ENCODE measurements at places on chromosomes 3 and 15.

DNA sequence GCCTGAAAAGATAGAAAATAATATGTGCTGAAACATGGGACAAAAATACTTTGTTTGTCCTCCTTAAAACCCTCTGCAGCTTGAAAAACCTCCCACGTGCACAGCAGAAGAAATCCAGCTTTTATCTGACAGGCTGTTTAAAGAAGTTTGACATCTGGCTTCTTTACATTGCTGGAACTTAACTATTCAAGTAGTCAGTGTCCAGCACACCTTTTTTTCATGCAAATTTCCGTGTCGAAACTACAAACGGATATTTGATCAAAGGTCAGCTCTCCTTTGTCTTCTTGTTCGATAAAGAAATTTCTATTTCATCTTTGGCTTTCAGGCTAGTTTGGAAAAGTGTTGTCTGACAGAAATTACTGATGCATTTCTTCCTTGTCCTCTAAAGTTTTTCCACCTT lies 66.8 kb upstream of the KBTBD8 start:
- no peaks in the 10 kb centered on the region for H3K36me3 ChIP-seq
- no peak overlapping the region for H3K27ac ChIP-seq
- no peaks in the 10 kb centered on the region for H3K4me1 ChIP-seq
- no peak overlapping the region for H3K4me3 ChIP-seq

- H3K36me3 ChIP-seq: peaks cover 36% of the 10 kb centered on the region
- H3K4me3 ChIP-seq: no peak overlapping the region
- peaks cover 3% of the 10 kb centered on the region for H3K4me1 ChIP-seq
- no peak for DNase-seq
- H3K27me3 ChIP-seq: no peaks in the 10 kb centered on the region
- no peak overlapping the region for H3K27ac ChIP-seq
Observed at GRCh38 chr15:42158941-42159340, 2.5 kb upstream of the PLA2G4F start.

GRCh38 chr3:143885780-143886427 lies 37.6 kb upstream of the SLC9A9 start:
- no peaks in the 10 kb centered on the region for H3K4me1 ChIP-seq
- no peak for DNase-seq
- H3K4me3 ChIP-seq: no peak overlapping the region

- no peak overlapping the region for H3K27ac ChIP-seq
- H3K4me1 ChIP-seq: no peaks in the 10 kb centered on the region
- no peaks in the 10 kb centered on the region for H3K27me3 ChIP-seq
- no peak overlapping the region for H3K4me3 ChIP-seq
- H3K36me3 ChIP-seq: no peaks in the 10 kb centered on the region
Observed at GRCh38 chr3:18648159-18648558, 223.0 kb upstream of the SATB1 start.

GRCh38 chr3:72191209-72191960 lies 406.4 kb upstream of the PROK2 start:
- H3K27ac ChIP-seq: no peak overlapping the region
- H3K4me3 ChIP-seq: no peak overlapping the region
- peaks cover 11% of the 10 kb centered on the region for H3K4me1 ChIP-seq
- peaks cover 6% of the 10 kb centered on the region for H3K27me3 ChIP-seq
- DNase-seq: no peak

DNA sequence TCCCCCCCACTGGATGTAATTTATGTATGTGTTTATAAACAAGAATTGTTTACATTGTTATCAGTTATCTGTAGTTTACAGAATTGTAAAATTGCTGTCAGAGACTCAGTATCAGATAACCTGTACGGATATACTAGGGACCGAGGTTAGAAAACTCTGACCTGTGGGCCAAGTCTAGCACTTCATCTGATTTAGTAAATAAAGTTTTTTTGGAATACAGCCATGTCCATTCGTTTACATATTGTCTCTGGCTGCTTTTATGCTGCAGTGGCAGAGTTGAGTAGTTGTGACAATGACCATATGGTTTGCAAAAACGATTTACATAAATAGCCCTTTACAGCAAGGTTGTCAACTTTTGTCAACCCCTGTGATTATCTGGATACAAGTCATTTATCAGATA lies 52.6 kb downstream of the LRRC28 start:
- H3K4me3 ChIP-seq: no peak overlapping the region
- DNase-seq: no peak
- no peak overlapping the region for H3K27ac ChIP-seq
- no peaks in the 10 kb centered on the region for H3K36me3 ChIP-seq
- peaks cover 37% of the 10 kb centered on the region for H3K4me1 ChIP-seq
- H3K27me3 ChIP-seq: no peaks in the 10 kb centered on the region

DNA sequence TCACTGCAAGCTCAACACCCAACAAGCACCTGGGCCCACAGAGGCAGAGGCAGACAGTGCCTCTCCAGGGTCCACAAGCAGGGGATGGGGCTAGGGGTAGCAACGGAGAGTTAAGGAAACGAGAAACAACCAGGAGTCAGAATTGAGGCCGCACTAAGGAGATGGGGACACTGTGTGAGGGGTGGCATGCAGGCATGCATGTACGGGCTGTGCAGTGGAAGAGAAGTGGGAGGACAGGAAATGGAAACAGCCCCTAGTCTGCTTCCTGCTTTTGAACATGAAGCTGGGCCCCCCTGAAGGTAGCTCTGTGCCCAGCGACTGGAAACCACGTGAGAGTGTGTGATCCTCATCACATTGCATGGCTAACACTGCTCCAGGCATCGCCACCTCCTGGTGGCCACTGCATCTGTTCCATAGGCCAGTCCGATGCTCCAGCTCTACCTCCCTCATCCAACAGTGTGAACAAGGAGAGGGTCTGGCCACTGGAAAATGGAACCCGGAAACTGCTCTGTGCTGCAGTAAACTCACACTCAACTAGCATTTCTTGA lies 44.0 kb downstream of the XXYLT1 start:
- H3K4me3 ChIP-seq: no peak overlapping the region
- peaks cover 2% of the 10 kb centered on the region for H3K36me3 ChIP-seq
- H3K27me3 ChIP-seq: no peaks in the 10 kb centered on the region
- H3K4me1 ChIP-seq: peaks cover 42% of the 10 kb centered on the region

DNA sequence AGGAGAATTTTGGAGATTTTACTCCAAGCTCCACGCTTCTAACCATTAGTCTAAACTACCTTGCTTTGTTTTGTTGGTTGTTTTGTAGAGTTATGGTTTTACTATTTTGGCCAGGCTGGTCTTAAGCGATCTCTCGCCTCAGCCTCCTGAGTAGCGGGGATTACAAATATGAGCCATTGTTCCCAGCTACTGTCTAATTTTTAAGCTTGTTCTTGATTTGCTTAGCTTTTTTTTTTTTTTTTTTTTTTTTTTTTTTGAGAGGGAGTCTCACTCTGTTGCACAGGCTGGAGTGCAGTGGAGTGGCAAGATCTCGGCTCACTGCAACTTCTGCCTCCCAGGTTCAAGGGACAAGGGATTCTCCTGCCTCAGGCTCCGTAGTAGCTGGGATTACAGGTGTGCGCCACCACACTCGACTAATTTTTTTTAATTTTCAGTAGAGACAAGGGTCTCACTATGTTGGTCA lies 28.5 kb downstream of the EFCAB12 start:
- no peaks in the 10 kb centered on the region for H3K36me3 ChIP-seq
- H3K27me3 ChIP-seq: no peaks in the 10 kb centered on the region
- peak overlapping the region; percentile 97 for H3K27ac ChIP-seq
- peak overlapping the region; percentile 98 for H3K4me3 ChIP-seq
- H3K4me1 ChIP-seq: peaks cover 18% of the 10 kb centered on the region

GRCh38 chr3:52986049-52986448 lies 59.8 kb downstream of the SFMBT1 start:
- no peak overlapping the region for H3K4me3 ChIP-seq
- no peaks in the 10 kb centered on the region for H3K36me3 ChIP-seq
- H3K27ac ChIP-seq: no peak overlapping the region

- peak overlapping the region; percentile 61 for H3K27ac ChIP-seq
- H3K4me3 ChIP-seq: no peak overlapping the region
- no peak for DNase-seq
Observed at GRCh38 chr3:168807448-168807847, 711.7 kb upstream of the GOLIM4 start.

DNA sequence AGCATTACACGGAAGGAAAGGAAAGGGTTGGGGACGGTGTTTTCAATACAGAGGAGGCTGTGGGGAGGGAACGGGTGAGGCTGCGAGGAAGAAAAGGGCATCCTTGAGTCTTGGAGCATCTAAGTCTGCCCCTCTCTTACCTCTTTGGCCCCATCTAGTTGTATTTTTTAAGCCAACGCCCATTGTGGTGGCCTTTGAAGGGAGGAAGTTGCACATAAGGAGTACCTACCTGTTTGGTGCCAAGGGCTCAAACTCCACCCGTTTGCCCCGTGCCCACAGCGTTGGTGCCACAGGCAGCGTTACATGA lies 146.1 kb upstream of the UMPS start:
- no peaks in the 10 kb centered on the region for H3K36me3 ChIP-seq

DNA sequence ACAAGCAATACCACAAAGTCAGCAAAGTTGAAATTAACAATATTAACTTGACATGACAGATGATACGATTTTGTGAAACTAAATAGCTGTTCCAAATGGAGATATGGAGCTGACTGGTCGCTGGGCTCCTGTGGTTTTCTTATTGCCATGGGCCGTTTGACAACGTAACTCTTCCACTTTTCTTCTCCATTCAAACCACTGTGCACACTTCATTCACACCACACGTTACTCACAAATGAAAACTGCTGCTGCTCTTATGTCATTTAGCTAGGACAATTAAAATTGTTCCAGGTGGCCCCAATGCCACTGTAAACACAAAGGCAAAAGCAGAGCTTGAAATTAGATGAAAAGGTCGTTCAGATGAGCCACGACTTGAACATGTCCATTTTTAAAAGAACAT lies 94.0 kb upstream of the VGLL4 start:
- no peak overlapping the region for H3K27ac ChIP-seq
- H3K4me1 ChIP-seq: peaks cover 6% of the 10 kb centered on the region
- H3K4me3 ChIP-seq: no peak overlapping the region

GRCh38 chr3:27165321-27165721 lies 203.9 kb downstream of the NEK10 start:
- no peak overlapping the region for H3K4me3 ChIP-seq
- H3K4me1 ChIP-seq: peaks cover 47% of the 10 kb centered on the region
- peak overlapping the region; percentile 96 for H3K27ac ChIP-seq
- no peaks in the 10 kb centered on the region for H3K27me3 ChIP-seq
- DNase-seq: no peak
- no peaks in the 10 kb centered on the region for H3K36me3 ChIP-seq

DNA sequence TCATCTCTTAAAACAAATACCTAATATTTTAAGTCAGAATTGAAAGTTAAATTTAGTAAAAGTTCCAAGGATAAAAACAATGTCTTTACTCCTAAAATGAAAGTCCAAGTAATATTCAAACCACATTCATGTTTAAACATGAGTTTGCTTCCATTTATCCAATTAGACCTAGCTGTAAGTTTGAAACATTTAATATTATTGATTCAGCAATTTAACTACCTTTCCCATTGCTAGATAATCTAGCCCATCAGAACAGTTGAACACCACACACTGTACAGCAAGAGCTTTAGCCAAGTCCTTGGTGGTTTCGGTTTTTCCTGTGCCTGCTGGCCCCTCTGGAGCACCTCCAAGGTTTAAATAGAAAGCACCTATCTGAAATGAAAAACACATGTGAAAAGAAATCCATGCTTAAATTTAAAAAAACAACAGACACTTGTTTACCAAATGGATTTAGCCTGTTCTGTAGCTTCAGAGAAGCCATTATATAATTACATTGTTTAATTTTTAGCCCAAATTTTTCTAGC lies 97.8 kb downstream of the DNAH12 start:
- no peak for DNase-seq
- H3K4me3 ChIP-seq: no peak overlapping the region
- no peak overlapping the region for H3K27ac ChIP-seq
- H3K4me1 ChIP-seq: no peaks in the 10 kb centered on the region
- no peaks in the 10 kb centered on the region for H3K36me3 ChIP-seq

DNA sequence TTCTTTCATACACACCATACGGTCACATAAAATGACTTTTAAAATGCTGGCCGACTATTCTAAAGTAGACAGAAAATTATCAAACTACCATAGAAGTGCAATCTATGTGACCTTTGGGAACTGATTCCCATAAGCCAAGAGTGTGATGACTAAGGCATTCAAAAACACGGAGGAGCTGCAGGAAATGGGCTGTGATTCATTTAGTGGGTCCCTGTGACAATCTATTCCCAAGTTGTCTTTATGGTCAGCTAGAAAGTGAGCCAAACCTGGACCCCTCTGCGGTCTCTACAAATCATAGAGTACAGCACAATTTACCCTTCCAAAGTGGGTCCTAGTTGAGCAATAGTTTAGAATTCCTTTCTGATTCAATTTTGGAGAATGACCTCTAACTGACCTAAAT lies 251.5 kb upstream of the CBLB start:
- DNase-seq: no peak
- no peaks in the 10 kb centered on the region for H3K27me3 ChIP-seq

DNA sequence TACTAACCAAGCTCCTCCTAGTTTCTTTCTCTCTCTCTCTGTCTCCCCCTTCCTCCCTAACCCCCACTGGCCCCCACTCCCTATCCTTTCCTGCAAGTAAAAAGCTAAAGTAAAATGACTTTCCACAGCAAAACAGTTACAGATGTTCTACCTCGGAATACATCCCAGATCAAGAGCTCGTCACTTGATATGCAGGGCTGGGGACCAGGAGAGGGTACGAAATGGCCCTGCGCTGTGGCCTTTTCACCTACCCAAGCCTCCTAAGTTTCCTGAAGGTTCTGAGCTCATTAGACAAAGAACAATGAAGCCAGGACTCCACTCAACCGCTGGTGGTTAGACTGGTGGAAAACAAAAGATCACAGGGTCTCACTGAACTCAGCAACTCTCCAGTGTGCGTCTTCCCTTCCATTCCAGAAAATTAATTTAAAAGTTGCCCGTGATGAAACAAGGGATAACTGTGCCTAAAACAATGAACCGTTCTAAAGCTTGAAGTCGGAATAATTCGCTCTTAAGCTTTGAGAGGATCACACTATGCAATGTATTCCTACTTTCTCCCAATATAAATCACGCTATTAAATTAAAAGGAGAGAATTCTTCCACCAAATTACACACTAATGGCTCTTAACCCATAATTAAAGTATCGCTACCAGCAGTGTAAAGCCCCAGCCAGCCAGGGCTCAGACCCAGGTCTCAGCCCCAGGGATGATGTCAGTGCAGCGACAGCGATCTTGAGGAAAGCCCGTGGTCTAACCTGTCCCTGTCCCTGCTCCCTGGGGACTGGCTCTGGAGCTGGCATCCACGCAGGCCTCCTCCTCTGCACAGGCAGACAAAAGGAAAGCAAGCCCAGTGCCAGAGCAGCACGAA lies 5.0 kb downstream of the VGLL4 start:
- peak overlapping the region; percentile 98 for H3K4me3 ChIP-seq
- peaks cover 72% of the 10 kb centered on the region for H3K4me1 ChIP-seq
- H3K36me3 ChIP-seq: peaks cover 31% of the 10 kb centered on the region
- H3K27me3 ChIP-seq: no peaks in the 10 kb centered on the region

GRCh38 chr3:33883538-33883950 lies 85.1 kb downstream of the PDCD6IP start:
- H3K4me3 ChIP-seq: peak overlapping the region; percentile 66
- DNase-seq: no peak
- no peaks in the 10 kb centered on the region for H3K36me3 ChIP-seq
- peak overlapping the region; percentile 61 for H3K27ac ChIP-seq
- peaks cover 22% of the 10 kb centered on the region for H3K4me1 ChIP-seq

DNA sequence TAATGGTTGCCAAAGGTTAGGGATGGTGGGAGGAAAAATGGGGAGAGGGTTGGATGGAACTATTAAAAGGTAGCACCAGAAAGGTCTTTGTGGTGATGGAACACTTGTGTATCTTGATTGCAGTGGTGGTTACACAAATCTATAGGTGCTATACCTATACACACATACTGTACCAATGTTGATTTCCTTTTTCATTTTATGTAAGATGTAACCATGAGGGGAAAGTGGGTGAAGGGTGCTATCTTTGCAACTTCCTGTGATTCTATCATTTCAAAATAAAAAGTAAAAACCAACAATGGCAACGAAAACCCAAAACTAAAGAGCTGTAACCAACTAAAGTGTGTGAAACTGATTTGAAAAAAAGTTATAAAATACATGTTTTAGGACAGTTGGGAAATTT lies 761 bp upstream of the ZNF35 start:
- no peak for DNase-seq
- peak overlapping the region; percentile 93 for H3K4me3 ChIP-seq
- H3K4me1 ChIP-seq: peaks cover 20% of the 10 kb centered on the region
- peaks cover 38% of the 10 kb centered on the region for H3K36me3 ChIP-seq
- H3K27ac ChIP-seq: peak overlapping the region; percentile 83

Measured in osteocyte (in vitro differentiated cells).